Fibroblast of skin of left quadriceps (primary cell): ENCODE measurements at places on chromosomes 5 and 9.
A peak's percentile ranks its signal among the peaks of the same experiment; 100 is the strongest.

GRCh38 chr5:171495122-171495700, 75.8 kb downstream of the FGF18 start:
- no peak for DNase-seq

DNA sequence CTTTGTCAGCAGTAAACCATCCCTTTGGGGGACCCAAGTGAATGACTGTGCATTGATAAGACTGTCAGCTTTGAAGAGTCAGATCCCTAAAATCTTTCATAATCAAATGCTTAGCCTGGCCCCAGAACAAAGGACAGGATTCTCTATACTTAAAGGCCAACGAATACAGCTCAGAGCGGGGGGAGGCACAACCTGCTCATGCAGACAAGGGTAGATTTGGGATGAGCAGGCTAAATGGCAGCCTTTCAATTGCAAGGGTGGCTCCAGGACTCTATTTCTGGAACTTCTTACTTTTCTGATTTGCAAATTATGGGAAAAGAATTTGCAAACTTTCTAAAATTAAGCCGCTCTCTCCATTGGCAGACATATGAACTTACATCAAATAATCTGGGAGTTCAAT, 66.4 kb downstream of the ELL2 start:
- no peak for DNase-seq

- no peak for DNase-seq
Measured at GRCh38 chr5:77224672-77225355, 14.3 kb downstream of the PDE8B start.

DNA sequence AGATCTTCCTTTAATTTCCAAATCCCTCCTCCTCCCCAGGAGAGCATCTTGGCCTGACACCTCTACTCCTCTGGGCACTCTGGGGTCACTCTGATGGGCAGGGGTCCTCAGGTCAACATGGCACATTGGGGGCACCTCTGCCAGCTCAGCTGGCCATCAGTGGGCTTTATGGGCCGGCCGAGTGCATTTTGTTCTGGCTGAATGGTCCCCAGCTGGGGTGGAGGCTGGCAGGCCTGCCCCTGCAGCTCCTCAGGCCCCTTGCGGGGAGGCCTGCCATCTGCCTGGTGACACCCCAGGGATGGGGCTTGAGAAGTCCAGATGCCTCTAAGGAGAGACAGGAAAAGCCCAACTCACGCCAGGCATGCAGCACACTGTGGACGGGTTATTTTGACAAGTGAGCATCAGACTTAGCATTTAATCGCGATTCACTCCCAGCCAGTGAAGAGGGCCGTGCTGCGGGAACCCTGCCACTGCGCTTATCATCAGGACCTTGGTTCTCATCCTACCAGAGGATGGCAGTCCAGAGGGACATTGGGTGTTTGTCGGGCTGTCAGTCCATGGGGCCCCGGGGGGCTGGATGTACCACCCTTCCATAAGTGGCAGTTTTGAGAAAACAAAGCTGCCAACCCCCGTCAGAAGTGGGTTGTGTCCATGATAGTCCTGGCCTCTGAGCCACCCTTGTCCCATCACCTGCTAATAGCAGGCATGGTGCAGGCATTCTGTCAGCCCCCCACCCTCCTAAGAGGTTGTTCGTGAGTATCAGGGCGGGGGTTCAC, 21.7 kb downstream of the PHF2 start:
- DNase-seq: no peak

DNA sequence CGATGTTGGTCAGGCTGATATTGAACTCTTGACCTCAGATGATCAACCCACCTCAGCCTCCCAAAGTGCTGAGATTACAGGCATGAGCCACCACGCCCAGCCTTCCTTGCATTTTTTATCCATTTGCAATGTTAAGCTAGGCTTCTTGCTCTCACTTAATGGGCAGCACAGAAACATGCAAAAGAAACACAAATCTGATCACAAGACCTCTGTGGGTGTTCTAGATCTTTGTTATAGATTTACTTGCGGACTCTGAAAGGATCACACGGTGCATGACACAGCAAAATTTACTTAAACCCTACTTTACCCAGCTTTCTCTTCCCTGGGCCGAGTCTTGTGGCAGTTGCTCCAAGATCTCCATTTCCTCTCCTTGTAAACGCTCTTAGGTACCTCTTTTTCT, 71.3 kb downstream of the PSAT1 start:
- no peak for DNase-seq

DNA sequence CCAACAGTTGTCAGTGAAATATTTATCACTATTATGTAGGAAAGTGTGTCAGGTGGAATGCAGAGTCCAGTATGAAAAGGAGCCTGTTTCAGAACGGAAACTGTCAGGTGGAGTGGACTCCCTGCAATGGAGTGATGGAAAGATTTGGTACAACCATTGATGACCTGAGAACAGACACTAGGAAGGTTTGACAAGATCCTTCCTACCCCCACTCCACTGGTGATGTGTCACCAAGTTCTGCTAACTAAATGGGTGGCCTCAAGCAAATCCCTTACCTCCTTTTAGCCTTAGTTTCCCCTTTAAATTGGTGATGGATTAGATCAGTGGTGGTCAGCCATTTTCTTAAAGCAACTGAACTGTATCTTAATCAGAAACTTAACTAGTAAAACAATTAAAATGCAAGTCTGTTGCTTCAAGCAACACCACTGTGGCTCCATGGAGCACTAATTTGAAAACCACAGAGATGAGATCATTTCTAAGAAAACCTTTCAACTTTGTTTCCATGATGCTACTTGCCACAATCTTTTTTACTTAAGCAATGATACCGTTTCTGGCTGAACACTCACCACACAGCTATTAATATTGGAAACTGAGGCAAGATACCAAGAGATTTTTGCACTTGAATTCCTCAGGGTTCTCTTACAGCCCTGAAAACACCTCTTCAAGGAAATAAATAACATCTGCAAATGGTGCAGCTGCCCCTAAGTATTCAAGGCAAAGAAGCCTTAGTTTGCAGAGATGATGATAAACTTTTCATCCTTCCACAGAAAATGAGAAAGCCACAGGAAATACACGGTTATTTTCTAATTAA, 140.6 kb downstream of the ERCC6L2 start:
- no peak for DNase-seq

DNA sequence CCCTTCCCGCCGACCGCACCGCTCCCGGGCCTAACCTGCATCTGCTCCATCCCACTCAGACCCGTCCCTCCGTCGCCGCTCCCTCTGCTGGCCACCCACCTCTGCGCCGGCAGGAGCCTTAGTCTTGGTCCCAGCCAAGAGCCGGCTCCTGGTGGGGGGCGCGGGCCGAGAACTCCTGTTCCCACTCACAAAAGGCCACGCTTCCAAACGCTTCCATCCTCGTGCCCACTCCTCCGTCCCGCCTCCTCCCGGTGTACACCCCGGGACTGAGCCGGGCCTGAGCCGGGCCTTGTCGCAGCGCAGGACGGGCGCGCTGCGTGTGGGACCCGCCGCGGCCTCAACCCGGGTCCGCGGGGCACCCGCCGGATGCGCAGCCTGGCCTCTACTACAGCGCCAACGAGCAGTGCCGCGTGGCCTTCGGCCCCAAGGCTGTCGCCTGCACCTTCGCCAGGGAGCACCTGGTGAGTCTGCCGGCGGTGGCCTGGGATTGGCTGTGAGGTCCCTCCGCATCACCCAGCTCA, 7.5 kb downstream of the ADAMTS13 start:
- DNase-seq: no peak

- peak; percentile 47 for DNase-seq
Measured at GRCh38 chr5:132386644-132387286, 17.3 kb downstream of the SLC22A5 start.

- DNase-seq: no peak
Measured at GRCh38 chr9:79268806-79269205, 303.0 kb upstream of the TLE4 start.

- DNase-seq: no peak
Measured at GRCh38 chr9:132154863-132155567, 6.8 kb upstream of the NTNG2 start.

GRCh38 chr5:93721511-93721910, 19.9 kb downstream of the POU5F2 start:
- DNase-seq: no peak

- no peak for DNase-seq
Measured at GRCh38 chr5:76332611-76333205, 70.4 kb upstream of the IQGAP2 start.

DNA sequence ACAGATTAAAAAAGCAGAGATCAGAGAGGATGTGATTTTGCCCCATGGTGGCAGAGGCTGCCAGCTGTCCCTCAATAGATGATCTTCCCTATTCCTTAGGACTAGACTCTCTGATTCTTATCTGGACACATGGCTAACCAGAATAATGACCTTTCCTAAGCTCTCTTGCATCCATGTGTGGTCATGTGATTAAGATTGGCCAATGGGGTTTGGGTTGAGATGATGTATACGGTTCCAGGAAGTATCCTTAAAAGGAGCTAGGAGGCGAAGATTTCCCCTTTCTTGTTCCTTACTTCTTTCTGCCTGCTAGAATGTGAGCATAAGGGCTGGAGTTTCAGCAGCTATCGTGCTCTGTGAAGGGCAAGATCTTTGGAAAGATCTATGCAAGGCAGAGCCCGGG, 39.8 kb downstream of the FOXI1 start:
- no peak for DNase-seq

- DNase-seq: no peak
Measured at GRCh38 chr5:164898705-164899104, 1393.3 kb downstream of the MAT2B start.

DNA sequence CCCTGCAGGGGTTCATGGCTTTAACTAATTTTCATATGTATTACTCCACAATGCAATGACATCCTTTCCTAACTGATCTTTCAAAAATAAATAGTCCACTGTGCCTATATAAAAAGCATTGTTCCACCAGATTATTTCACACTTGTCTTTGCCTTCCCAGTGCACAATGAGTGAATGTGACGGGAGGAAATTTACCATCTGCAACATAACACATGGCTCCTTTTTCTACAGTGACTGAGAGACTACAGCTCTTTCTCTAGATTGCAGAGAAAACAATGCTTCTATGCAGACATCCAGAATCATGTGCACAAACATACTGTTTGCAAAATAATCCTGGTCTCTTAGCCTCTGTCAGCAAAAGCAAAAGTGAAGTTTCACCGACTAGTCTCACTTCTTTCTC, 483.7 kb upstream of the PIK3R1 start:
- no peak for DNase-seq

- DNase-seq: no peak
Measured at GRCh38 chr5:138230981-138231589, 18.0 kb upstream of the CDC23 start.

DNA sequence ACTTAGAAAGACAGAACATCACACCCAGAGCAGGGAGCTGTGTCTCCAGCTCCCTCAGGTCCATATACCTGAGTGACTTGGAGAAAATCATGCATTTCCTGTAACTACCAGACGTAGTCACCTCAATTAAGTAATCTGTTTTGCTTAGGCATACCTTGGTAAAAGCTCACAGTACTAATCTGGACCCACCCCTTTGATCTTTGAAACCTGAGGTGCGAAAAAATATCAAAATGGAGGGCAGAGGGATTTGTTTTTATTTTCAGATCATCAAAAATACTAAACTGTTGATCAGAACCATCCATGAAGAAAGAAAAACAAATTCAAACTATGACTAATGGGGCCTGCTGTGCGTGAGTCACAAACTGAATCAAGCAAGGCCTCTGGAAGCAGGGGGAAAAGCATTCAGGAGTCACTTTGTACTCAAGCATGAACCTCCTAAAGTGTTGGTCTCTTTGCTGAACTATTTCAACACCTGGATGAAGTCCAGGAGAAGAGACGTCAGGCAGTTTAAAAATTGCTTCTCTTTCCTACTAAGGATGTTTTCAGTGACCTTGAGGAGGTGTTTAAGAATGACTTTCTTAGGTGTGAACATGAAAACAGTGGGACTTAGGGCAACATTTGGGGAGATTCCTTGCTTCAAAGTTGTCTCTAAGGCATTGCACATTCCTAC, 76.3 kb downstream of the MUSK start:
- DNase-seq: peak; percentile 96

DNA sequence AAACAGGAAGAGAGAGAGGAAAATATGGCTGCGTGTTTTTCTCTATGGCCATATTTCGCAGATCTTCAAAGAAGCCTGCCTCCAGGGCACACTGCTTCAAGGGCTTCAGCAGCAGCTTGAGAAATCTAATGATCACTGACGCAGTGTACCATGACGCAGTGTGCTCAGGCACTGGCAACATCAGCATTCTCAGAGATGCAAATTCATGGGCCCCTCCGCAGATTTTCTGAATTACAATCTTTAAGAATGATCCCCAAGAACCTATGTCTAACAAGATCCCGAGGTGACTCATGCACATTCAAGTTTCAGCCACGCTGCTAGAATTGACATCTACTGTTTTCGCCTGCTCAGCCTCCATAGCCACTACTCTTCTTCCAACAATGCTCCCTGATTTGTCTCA, 143.9 kb upstream of the ZNF366 start:
- DNase-seq: no peak

GRCh38 chr9:95459178-95459577, 57.6 kb downstream of the PTCH1 start:
- no peak for DNase-seq

GRCh38 chr9:97990259-97990658, 7.1 kb downstream of the ANP32B start:
- peak; percentile 49 for DNase-seq

GRCh38 chr9:114347675-114348074, 18.0 kb downstream of the ORM2 start:
- no peak for DNase-seq

DNA sequence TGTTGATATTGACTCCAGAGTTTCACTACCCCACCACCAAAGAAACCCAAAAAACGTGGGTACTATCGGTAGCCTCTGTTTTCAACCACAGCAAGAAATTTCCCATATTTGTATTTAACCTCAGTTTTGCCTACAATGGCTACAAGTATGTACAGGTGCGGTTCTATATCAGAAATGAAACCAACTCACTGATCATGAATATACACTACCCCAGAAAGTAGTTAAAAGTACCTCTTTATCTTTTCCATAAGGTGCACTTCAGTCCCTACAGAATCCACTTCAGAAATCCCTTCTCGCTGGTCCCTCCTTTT, 140.6 kb upstream of the SLC12A2 start:
- no peak for DNase-seq
